CD14-positive monocyte (primary cell): ENCODE measurements at places on chromosomes 16 and 17.

DNA sequence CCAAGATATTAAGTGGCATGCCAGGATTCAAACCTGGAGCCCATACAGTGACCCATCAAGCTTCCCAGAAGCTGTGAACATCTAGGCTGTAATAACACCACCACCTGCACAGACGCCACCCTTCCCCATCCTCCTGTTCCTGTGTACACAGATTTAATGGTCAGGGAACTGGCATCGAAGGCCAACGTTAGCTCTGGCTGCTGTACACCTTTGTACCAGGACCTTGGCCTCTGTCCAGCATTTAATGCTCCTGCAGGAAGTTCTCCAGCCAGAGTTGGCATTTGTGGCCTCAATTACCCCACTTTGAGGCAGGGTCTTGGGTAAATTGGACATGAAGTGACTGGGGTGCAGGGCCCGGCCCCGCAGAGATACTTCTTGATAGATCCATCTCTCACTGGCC, 49.3 kb downstream of the SCNN1B start:
- H3K27me3 ChIP-seq = no peaks in the 10 kb centered on the region
- DNase-seq = no peak
- no peak overlapping the region for H3K27ac ChIP-seq
- no peaks in the 10 kb centered on the region for H3K4me1 ChIP-seq
- H3K4me3 ChIP-seq = no peak overlapping the region

- no peaks in the 10 kb centered on the region for H3K36me3 ChIP-seq
- H3K27me3 ChIP-seq = no peaks in the 10 kb centered on the region
- DNase-seq = no peak
Observed at GRCh38 chr17:38466346-38467315, 38.4 kb downstream of the ARHGAP23 start.

DNA sequence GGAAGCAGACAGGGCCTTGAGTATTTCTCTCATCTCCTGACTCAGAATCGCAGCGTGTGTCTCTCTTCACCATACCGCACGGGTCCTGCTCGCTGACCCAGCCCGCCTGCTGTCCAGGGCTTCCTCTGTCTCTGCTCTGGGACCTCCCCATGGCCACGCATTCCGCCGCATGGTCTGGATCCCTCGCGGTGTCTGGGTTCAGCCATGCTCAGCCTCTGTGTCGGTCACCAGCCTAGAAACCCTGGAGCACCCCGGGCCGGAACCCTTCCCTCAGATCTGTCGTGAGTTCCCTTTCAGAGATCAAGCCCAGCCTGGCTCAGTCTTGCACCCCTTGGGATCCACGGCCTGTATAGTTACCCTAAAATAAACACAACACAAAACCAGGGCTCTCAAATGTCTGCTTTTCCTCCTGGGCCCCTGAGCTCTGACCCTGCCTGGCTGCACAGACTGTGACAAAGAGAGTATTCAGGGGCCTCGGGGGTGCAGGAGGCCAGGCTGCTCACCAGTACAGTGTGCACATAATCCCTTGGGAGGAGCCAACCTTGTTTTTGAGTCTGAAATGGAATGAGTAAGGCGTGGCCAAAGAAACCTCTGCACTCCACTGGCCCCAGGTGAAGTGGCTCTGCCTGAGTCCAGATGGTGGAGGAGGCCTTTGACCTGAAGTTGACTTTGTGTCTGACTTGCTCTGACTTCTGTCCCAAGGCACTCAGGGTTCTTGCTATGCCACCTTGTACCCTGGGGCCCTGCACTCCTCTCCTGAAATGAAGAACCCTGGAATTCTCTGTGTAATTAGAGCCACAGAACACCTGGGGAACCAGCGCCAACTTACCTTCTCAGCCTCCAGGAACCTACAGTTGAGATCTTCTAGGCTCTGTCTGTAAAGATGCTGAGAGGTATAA, 5.8 kb upstream of the SPIRE2 start:
- no peak overlapping the region for H3K27ac ChIP-seq
- H3K36me3 ChIP-seq = no peaks in the 10 kb centered on the region
- DNase-seq = no peak
- H3K4me3 ChIP-seq = no peak overlapping the region
- peaks cover 4% of the 10 kb centered on the region for H3K27me3 ChIP-seq

DNA sequence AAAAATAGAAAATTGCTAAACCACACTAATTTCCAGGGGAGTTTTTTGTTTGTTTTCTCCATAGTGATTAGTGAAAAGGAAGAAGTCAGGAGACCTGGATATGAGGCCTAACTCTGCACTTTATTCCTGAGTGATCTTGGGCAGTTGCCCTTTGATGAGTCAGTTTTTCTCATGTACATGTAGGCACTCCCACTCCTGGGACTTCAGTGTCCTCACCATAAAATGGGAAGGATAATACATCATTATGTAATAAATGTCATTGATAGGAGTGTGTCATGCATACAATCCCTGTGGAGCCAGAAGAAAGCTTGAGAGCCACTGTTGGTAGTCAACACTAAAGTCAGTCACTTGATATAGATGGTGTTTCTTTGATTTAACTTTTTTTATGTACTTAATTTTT, 32.5 kb downstream of the WIPF2 start:
- peaks cover 11% of the 10 kb centered on the region for H3K4me1 ChIP-seq
- DNase-seq = no peak
- H3K4me3 ChIP-seq = no peak overlapping the region
- no peaks in the 10 kb centered on the region for H3K27me3 ChIP-seq

DNA sequence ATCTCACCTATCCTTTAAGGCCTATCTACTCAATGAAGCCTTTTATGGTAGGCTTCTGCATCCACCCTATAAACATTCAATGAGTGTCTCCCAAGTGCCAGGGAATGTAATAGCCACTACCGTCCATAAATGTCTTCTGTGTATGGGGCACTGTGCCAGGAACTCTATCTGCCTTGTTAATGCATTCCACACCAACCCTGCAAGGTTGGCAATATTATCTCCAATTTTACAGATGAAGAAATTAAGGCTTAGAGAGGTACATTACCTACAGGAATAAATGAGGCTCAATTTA, 20.0 kb downstream of the MAP3K14 start:
- peak overlapping the region; percentile 47 for H3K27ac ChIP-seq
- H3K4me3 ChIP-seq = peak overlapping the region; percentile 31
- H3K4me1 ChIP-seq = peaks cover 88% of the 10 kb centered on the region
- DNase-seq = no peak

GRCh38 chr16:71961066-71962039, 38.8 kb downstream of the PKD1L3 start:
- DNase-seq = peak; percentile 66
- no peak overlapping the region for H3K27ac ChIP-seq
- no peaks in the 10 kb centered on the region for H3K27me3 ChIP-seq
- no peak overlapping the region for H3K4me3 ChIP-seq
- H3K36me3 ChIP-seq = no peaks in the 10 kb centered on the region

- H3K4me1 ChIP-seq = no peaks in the 10 kb centered on the region
- no peaks in the 10 kb centered on the region for H3K27me3 ChIP-seq
- H3K4me3 ChIP-seq = no peak overlapping the region
- no peak overlapping the region for H3K27ac ChIP-seq
Observed at GRCh38 chr17:17087424-17088015, 45.3 kb downstream of the MPRIP start.
